ENCODE measurements at places on chromosomes 5 and 9.

DNA sequence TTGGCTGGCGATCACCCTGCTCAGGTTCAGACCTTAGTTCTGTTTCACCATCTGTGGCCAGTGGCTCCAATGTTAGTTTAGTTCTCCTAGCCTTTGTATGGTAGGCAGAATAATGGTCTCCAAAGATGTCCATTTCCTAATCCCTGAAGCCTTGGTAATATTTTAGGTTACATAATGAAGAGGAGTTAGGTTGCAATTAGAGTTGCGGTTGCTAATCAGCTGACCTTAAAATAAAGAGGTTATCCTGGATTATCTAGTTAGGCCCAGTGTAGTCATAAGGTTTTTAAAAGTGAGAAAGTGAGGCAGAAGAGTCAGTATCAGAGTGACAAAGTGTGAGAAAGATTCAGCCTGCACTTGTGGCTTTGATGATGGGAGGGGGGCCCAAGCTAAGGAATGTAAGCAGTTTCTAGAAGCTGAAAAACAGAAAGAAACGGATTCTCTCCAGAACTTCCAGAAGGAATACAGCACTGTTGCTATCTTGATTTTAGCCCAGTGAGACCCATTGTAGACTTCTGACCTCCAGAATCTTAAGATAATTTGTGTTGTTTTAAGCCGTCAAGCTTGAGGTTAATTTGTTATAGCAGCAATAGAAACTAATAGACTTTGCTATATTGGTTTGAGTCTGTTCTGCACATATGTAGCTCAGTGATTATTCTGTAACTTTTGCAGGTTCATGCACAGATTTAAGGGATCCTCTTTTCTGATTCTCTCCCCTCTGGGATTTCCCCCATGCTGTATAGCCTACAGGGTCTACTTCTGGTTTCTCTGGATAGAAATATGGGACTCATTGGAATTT, 21.6 kb downstream of the LNPEP start:
- no peak for DNase-seq

- DNase-seq, result no peak
Observed at GRCh38 chr5:174609116-174609515, 115.3 kb upstream of the MSX2 start.

GRCh38 chr5:73626814-73627313, 868 bp downstream of the ARHGEF28 start:
- DNase-seq, result no peak

GRCh38 chr9:86443992-86444391, 89.8 kb upstream of the TUT7 start:
- DNase-seq, result no peak

- no peak for DNase-seq
Observed at GRCh38 chr5:103465891-103466290, 96.7 kb downstream of the NUDT12 start.

GRCh38 chr9:127628758-127629467, 16.8 kb downstream of the STXBP1 start:
- no peak for DNase-seq

DNA sequence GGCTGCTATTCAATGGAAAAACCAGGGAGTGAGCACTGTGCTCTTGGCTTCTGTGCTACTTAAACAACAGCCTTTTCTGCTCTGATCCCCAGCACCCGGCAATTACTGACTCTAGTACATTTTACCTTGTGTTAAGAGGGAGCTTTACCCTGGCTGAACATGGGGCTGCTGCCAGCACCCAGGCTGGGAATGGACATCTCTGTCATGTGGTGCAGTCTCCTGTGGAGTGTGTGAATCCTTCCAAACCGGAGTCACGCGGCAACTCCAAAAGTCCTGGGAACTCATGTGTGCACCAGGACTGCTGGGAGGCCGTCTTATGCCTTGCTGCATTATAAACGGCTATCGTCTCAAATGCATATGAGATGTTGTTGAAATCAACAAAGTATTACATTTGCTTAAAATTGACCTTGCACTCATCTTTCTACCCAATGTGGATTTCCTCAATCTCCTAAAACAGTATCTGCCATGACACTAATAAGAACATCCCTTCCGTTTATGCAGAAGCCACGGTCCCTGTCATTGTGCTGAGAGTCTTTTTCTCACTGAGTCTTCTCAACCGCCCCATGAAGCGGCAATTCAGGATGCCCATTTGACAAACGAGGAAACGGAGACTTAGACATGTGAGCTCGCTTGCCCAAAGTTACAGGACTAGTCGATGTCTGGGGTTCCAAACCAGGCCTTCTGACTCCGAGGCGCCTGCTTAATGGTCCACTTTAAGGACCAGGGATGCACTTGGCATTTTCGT, 884 bp upstream of the GSN start:
- no peak for DNase-seq

DNA sequence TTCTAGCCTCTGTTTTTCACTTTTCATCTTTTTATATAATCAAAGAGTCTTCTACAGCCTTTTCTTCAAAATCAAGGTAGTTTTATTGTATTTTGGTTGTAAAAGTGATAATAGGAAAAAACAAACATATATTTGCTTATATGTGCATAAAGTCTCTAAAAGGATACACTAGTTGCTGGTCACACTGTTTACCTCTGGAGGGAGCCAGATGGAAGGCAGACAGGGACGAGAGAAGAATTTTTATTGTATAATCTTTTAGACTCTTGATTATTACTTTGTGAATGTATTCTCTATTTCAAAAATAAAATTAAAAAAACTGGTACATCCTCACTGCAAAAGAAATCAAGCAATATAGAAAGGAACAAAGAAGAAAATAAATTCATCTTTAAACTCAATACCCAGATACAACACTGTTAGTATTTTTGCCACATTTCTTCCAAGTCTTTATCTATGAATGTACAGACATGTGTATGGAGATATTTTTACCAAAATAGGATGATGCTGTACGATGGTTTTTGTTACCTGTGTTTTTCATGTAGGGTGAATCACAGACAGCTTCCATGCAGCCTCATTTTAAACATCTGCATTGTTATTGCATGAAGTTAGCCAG, 6.1 kb upstream of the RNF183 start:
- no peak for DNase-seq

DNA sequence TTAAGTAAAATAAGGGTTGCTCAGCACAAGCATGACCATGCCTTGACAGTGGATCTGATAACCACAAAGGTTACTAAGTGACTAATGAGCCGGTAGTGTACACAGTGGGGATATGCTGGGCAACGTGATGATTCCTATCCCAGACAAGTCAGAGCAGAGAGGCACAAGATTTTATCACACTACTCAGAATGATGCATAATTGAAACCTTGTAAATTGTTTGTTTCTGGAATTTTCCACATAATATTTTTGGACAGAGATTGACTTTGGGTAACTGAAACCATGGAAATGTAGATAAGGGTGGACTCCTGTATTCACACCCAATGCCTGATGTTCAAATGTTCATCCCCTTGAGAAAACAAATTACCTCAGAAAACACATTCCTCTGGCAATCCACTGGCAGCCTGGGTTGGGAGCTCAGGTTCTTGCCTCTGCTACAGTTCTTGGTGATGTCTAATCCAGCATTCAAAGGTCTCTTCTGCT, 16.2 kb upstream of the ERAP1 start:
- DNase-seq, result no peak

GRCh38 chr5:115578657-115579056, 23.6 kb downstream of the TICAM2 start:
- DNase-seq, result no peak

DNA sequence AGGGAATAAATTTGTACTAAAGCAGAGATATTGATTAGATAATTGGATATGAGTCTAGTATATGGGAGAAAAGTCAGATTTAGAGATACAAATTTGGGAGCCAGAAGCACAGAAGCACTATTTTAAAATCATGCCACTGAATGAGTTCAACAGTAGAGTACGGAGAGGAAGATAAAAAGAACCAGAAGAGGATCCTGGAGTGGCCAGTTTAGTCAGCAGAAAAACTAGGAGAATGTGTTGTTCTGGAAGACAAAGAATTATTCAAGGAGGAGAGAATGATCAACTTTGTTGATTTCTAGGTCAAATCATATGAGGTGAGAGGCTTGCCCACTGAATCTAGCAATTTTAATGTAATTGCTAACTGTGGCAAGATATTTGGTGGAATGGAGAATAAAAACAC, 67.0 kb downstream of the NIPBL start:
- no peak for DNase-seq

GRCh38 chr5:165258197-165258771, 1752.9 kb downstream of the MAT2B start:
- DNase-seq, result no peak

GRCh38 chr5:42454216-42454995, 31.2 kb downstream of the GHR start:
- DNase-seq, result no peak
